Anterior cingulate cortex (tissue), 58 donors: ENCODE measurements at places on chromosomes 1 and 21.

- peak; percentile 71 for DNase-seq
These were observed 1.7 kb downstream of the TMCC2 start for GRCh38 chr1:205229399-205229871.

GRCh38 chr21:31671146-31671716, 11.7 kb downstream of the SOD1 start:
- no peak for DNase-seq

DNA sequence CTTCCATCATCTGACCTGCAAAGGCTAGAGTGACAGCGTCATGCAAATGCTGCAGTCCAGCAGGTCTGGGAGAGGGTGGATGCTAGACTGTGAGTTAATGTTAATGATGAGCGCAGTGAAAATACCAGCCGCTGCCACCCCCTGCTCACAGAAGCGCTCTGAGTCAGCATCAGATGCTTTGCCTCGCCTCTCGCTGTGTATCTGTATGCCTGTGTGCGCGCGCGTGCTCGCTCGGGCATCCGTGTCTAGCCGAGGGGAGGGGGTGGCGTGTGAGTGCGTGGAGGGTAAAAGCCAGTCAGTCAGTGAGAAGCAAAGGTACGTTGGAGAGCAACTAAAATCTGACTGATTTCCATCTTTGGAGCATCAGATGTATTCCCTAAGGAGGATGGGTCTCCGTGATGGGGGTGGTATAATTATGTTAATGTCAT, 858.7 kb downstream of the USP25 start:
- peak; percentile 82 for DNase-seq

- no peak for DNase-seq
These were observed 386.6 kb downstream of the PTBP2 start for GRCh38 chr1:97108179-97108578.

DNA sequence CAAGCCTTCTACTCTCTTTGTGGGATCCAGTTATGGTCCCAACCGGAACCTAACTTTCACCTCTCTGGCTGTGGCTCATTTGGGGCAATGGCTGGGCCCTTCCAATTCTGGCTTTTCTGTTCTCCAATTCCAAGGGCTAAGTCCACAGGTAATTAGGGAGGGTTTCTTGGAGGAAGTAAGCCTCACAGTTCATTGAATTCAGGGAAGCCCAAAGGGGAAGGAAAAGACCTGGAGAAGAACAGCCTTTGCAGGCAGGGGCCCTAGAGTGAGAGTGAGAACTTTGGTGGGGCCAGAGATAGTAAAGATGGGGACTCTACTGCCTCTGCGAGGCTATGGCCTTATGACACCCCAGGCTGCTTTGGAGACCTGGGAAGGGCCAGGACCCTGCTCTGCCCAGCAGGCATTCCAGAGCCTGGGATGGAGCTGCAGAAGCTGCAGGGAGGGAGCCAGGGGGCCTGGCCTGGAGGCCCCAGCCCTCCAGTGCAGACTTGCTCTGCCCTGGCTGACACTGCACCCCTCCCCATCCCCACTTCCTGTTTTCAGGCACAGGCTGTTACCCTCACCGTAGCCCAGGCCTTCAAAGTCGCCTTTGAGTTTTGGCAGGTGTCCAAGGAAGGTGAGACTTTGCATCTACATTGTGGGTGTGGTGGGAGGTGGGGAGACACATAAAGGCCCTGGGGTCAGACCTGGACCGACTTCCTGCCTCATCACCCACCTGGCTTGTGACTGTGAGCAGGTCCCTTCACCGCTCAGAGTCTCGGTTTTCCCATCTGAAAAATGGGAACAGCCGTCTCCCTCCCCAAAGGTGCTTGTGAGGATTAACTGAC, 18.9 kb downstream of the LDLRAP1 start:
- no peak for DNase-seq

DNA sequence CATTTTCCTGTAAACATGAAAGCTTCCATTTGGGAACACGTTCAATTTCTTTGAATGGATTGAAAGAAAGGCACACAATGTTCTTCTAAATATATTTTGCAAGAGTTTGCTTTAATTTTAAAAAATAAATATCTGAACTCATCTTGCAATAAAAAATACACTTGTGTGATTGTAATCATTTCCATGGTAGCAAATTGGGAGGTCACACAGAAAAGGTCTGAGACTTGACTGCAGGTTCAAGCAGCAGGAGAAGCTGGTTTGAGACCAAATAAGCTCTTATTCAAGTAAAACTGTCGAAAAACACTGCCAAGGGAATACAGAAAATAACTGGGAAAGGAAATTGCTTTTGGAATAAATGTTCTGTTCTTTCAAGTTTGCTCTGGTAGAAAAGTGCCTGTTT, 498.9 kb downstream of the ADGRL2 start:
- no peak for DNase-seq

- no peak for DNase-seq
These were observed 5.8 kb downstream of the CAPN8 start for GRCh38 chr1:223659711-223660110.

DNA sequence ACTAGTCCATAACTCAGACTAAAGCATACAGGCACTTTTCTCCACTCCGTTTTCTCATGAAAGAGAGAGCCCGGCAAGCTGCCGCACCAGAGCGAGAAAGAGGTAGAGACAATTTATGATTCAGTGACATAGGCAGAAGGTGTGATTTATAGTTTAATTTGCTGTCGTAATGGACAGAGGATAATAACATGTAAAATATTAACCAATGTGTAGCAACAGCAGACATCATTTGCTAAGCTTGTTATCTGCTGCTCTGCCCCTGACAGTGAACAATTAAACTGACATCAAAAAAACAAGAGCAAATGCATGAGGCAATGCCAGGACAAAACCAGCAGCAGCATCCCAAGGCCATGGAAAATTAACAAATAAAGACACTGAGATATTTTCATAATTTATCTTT, 214.0 kb downstream of the ATG4C start:
- DNase-seq, result no peak

- no peak for DNase-seq
These were observed 203.6 kb upstream of the CHODL start for GRCh38 chr21:18041012-18041411.

DNA sequence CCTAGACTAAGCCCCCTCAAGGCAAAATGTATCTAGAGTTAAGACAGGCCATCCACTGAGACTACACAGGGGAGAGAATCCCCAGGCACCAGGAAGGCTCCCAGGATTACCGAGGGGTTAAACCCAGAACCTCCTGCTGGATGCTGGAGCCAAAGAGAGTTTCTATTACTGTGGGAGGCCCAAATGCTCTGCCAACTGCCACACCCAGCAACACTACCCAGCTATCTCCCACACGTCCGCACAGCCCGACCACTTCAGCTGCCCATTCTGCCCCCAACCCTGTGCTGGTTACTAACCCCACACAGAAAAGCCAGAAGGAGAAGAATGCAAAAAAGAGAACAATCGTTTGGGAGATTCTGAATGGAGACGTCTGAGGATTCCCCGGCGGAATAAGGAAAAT, 63.6 kb downstream of the CD46 start:
- DNase-seq, result no peak

GRCh38 chr1:204405988-204406387, 5.6 kb downstream of the PPP1R15B start:
- DNase-seq, result no peak

- no peak for DNase-seq
These were observed 80.7 kb upstream of the DUSP10 start for GRCh38 chr1:221822591-221822990.

GRCh38 chr1:224732377-224733026, 116.4 kb downstream of the CNIH3 start:
- DNase-seq, result no peak

GRCh38 chr1:90728502-90729287, 11.6 kb upstream of the BARHL2 start:
- no peak for DNase-seq

- DNase-seq, result no peak
These were observed 79.7 kb downstream of the CACHD1 start for GRCh38 chr1:64549464-64550239.

GRCh38 chr1:63662056-63662836, 69.0 kb downstream of the PGM1 start:
- DNase-seq, result no peak

GRCh38 chr1:58576325-58576726, 726 bp downstream of the TACSTD2 start:
- no peak for DNase-seq

DNA sequence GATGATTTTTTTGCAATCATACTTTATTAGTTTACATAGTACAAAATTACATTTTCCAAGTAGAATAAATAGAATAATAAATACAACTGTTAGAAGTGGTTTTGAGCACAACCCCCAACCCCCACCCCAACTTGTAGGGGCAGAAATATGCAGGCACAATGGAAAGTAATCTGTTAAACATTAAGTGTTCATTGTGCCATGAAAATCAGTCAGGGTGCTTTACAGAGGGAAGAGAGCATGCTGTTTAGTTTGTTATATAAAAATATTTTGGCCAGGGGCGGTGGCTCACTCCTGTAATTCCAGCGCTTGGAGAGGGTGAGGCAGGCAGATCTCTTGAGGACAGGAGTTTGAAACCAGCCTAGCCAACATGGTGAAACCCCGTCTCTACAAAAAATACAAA, 2.6 kb downstream of the OR10T2 start:
- no peak for DNase-seq

GRCh38 chr1:18397641-18398040, 83.1 kb upstream of the KLHDC7A start:
- DNase-seq, result no peak

GRCh38 chr1:209484429-209484828, 99.1 kb upstream of the CAMK1G start:
- no peak for DNase-seq

- DNase-seq, result no peak
These were observed 95.8 kb downstream of the CDC7 start for GRCh38 chr1:91596474-91596873.

- no peak for DNase-seq
These were observed 7.0 kb upstream of the SLC26A9 start for GRCh38 chr1:205950280-205950679.

DNA sequence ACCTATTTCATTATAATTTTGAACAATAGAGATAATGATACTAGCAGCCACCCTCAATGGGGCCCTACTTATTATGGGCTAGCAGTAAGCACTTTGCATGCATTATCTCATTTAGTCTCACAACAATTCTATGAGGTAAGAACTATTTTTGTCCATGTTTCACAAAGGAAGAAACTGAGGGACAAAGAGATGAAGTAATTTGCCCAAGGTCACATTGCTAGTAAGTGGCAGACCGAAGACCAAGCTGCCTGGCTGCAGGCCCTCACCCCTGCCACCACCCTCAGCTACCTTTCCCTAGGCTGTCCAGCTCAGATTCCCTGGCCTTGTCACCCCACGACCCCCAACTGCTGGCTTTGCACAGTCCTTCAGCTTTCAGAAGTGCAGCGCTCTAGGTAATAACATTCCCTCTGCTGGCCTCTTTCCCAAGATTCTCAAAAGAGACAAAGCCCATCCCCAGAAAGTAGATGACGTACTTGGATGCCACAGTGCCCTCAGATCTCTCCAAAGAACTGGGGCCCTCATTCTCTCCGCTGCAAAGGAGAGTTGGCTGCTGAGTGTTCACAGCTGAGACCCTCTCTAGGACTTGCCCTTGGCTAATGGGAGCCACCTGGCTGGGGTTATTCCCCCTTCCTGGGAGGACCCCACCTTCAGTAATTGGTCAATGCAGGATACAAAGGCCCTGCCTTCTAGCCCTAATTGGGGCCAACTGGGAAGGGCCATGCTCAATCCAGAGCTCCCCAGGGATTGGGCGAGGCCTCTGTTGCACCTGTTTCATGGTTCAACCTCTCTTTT, 39.5 kb downstream of the IRF2BP2 start:
- no peak for DNase-seq

- DNase-seq, result no peak
These were observed 99.4 kb downstream of the GIPC2 start for GRCh38 chr1:78145105-78145580.

- DNase-seq, result no peak
These were observed 40.0 kb upstream of the RGS7 start for GRCh38 chr1:241396747-241397681.

- DNase-seq, result no peak
These were observed 71.6 kb downstream of the CD2 start for GRCh38 chr1:116825720-116826438.

GRCh38 chr1:172185996-172186395, 234.5 kb upstream of the C1orf105 start:
- no peak for DNase-seq

- DNase-seq, result no peak
These were observed 61.4 kb downstream of the EIF2B3 start for GRCh38 chr1:44924835-44925464.

GRCh38 chr1:203744075-203744972, 20.7 kb upstream of the LAX1 start:
- DNase-seq, result peak; percentile 32

DNA sequence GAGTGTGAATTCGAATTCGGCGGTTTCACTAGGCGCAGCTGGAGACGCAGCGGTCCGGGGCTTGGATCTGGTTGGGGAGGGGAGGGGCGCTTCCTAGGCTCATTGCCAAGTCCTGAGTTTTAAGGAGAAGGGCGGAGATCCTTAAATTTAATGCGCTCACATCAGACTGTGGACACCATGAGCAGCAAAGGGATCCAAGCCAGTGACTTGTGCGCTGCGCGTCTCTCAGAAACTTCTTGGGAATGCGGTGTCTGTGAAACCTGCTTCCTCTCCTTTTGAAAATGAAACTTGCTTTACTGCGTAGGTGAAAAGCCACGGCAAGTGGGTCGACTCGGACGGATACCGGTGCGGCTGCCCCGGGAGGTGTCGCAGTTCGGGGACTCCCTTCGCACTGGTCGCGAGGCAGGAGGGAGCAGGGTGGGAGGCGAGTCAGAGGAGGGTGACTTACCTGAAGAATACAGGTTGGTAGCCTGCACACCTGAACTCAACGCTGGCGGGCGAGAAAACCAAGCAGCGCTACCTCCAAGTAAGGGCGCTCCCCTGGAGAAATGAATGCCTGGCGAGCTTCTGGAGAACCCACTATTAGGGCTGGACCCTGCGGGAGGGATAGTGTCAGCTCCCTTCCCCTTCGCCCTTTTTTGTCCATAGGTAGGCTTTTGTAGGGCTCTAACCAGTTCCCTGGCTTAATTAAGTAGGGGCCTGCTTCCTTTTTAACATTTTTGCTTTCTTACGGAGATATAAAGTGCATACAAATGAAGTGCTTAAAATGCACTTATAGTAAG, 992 bp downstream of the TENT5C start:
- DNase-seq, result no peak
